DMS153 (cell line): ENCODE measurements at places on chromosomes 13 and 19.
A peak's percentile ranks its signal among the peaks of the same experiment; 100 is the strongest.

- DNase-seq = no peak
These were observed 4.5 kb upstream of the OLFM2 start for GRCh38 chr19:9940778-9941177.

DNA sequence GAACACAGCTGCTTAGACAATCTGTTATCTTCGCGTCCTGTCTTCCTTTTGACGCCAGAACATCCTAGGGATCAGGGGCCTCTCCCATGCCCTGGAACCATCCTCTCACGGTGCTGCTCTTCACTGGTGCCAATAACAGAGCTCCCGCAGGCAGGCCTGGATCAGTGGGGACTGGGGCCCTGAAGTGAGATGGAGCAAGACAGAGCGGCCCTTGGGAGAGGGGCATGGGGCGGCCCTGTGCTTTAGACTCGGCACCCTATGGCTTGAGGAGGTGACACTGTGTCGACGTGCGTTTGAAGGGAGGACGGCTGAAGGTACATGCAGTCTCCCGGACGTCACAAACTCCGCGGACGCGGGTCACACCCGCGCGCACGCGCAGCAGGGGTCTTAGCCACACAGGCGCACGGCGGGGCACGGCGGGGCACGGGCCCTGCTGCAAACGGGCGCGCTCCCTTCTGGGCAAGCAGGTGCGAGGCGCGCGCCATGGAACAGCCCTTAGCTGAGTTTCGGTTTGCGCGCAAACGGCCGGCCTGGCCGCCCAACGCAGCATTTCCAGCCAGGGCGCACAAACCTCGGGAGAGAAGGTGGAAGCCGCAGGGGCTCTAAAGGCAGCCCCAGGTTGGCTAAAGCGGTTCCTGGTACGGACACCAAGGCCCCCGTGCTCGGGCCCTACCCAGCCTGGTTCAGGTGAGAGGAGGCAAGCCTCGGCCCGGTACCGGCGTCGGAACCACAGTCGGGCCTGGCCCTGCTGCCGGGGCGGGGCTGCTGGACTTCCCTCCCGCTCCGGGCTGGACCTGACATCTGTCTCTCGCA is 16.5 kb upstream of the RNF17 start:
- DNase-seq = peak; percentile 21

GRCh38 chr19:13920940-13921747 is 15.1 kb downstream of the CC2D1A start:
- DNase-seq = no peak

- DNase-seq = no peak
These were observed 833.0 kb downstream of the DACH1 start for GRCh38 chr13:71034018-71034417.

DNA sequence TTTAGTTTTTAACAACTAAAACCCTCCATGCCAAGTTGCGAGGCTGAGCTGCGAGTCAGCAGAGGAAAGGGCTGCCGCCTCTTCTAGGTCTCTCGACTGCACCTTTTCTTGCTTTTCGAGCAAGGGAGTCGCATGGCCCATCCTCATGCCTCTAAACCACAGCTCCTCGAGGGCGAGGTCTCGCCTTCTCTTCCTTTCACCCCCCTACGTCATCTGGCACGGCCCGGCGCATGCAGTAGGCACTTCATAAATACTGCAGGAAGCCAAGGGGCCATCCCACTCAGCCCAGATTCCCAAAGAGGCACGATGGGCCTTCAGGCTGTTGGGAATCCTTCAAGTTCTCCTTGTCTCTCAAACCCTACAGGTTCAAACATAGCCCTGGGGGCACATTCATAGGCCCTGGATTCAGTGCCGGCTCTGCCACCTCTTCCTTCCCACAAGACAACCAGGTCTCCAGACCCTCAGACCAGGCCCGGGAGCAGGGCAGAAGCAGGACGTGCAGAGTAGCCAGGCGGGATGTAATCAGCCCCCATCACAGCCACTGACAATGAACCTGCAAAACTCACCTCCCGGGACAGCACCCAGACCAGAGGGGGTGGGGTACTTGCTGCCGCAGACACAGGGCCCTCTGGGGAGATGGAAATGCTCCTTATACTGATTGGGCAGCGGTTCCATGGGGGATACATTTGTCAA is 41.7 kb downstream of the GGACT start:
- no peak for DNase-seq

DNA sequence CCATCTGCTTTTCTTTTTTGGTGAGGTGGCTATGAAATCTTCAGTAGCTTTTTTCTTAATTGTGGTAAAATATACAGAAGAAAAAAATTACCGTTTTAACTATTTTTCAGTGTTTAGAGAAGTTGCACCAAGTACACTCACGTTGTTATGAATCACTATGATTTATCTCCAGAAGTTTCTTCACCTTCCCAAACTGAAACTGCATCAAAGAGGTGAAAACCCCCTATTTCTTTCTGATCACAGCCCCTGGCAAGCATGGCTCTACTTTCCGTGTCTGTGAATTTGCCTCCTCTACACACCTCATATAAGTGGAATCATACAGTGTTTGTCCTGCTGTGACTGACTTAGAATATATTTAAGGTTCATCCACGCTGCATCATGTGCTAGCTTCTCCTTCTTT is 15.6 kb upstream of the SIGLEC10 start:
- no peak for DNase-seq

- no peak for DNase-seq
These were observed 76.6 kb downstream of the SCGB2B2 start for GRCh38 chr19:34600366-34600765.

GRCh38 chr19:51259348-51260245 is 8.7 kb downstream of the SIGLECL1 start:
- no peak for DNase-seq

DNA sequence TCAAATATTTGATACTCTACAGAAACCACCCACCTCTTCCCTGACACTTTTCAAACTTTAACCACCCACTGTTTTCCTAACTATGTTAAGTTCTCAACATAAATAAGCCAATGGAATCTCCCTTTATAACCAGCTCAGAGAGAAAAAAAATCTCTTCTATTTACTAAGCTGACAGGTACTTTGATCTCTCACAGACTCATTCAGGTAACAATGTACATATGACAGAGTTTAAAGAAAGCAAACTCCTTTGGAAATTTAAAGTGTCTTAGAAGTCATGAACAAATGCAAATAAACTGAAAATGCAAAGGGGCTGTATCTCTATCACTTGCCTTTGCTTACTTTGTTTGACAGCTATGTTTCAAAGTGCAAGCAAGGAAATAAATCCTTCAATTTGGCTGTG is 109.3 kb downstream of the KLF12 start:
- DNase-seq = no peak

- DNase-seq = no peak
These were observed 9.0 kb downstream of the LMO7 start for GRCh38 chr13:75645141-75645540.

DNA sequence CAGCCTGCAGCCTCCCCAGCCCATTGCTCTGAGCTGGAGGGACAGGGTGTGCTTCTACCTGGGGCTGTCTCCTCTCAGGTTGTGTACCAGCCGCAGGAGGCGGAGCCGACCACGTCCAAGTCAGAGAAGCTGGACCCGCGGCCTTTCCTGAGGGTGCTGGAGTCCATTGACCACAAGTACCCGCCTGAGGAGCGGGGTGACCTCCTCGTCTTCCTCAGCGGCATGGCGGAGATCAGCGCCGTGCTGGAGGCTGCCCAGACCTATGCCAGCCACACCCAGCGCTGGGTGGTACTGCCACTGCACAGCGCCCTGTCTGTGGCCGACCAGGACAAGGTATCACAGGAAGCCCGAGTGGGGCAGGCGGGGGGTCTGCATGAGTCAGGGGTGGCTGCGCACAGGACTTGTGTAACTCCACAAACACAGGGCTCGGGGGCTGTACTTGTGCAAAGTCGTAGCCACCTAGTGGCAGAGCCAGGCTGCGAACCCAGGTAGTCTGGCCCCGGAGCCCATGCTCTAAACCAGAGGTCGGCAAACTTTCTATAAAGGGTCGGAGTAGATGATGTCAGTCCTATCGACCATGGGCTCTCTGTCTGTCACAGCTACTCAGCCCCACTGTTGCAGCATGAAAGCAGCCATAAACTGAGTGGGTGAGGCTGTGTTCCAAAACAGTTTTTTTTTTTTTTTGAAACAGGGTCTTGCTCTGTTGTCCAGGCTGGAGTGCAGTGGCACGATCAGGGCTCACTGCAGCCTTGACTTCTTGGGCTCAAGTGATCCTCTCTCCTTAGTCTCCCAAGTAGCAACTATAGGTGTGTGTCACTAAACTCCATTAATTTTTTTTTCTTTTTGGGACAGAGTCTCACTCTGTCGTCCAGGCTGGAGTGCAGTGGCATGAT is 8.9 kb downstream of the DHX34 start:
- no peak for DNase-seq

GRCh38 chr13:52780092-52780491 is 40.5 kb upstream of the CNMD start:
- no peak for DNase-seq
